ENCODE measurements at places on chromosomes 1 and 21. TPM values are rescaled to one million over a fixed set of nuclear protein-coding genes. Genes with fewer than 3 reads are reported as not detected.

DNA sequence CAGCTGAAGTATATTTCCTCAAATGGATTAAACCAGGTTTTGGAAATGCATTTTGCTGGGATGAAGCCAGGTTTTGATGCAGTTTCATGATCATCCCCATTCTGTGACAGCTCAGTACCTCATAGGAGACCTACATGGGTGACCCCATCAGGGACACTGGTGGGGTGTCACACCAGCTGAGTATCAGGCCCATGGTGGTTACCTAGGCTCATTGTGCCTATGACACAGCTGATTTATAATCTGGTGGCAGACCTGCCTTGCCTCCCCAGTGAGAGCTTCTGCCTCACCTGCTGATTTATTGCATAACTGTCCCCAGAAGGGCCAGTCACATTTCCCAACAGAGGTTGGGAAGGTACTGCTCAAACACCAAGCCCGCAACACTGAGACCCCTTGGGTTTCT is 3.8 kb downstream of the NCF2 start:
- DNase-seq, result no peak

- peak; percentile 17 for DNase-seq
Observed at GRCh38 chr1:157490467-157491165, 61.7 kb downstream of the FCRL5 start.

- no peak for DNase-seq
Observed at GRCh38 chr1:84206375-84206774, 62.3 kb downstream of the PRKACB start.

GRCh38 chr1:116313776-116314175 is 59.3 kb upstream of the ATP1A1 start:
- DNase-seq, result no peak

DNA sequence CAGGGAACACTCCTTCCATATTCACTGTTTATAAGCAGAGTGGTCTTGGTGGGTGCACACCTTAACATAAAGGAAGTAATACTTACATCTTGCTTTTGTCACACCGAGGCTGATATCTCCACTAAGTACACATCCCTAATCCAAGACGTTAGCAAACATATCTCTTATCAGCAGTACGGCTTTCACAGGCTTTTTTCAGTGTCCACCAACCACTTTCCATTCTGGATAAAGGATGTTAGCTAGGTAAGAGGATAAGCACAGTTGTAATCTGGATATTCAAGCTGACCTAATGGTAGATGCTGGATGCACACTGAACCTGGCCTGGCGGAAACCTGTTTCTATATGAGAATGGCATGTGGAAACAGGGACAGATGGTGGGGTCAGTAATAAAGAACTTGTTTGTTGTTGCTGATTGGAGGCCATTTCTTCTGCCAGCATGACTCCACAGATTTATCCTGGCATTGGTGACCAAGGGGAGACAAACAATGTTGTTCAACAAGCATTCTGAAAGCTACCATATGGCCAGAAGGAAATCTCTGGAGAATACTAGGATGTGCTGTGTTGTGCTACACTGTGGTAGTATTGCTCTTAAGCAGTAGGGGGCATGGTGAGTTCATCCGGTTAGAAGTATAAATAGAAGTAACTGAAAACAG is 416.4 kb downstream of the PTBP2 start:
- DNase-seq, result no peak

DNA sequence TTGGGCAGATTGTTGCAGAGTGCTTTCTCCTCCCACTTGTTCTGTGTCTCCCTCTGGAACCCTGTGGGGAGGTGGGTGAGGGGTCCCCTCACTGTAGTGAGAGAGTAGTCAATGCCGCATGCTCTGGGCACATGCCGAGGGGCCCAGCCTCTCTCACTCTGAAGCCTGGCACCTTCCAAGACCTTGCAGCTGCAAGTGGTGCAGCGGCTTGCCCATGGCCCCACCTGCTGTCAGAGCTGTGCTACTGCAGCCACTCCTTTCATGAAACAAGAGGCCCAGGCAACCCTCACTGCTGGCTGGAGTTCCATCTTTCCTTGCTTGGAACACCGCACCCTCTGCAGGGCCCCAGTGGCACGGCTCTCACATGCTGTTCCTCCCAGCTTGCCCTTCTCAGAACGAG is 58.4 kb upstream of the COL6A1 start:
- DNase-seq, result no peak

DNA sequence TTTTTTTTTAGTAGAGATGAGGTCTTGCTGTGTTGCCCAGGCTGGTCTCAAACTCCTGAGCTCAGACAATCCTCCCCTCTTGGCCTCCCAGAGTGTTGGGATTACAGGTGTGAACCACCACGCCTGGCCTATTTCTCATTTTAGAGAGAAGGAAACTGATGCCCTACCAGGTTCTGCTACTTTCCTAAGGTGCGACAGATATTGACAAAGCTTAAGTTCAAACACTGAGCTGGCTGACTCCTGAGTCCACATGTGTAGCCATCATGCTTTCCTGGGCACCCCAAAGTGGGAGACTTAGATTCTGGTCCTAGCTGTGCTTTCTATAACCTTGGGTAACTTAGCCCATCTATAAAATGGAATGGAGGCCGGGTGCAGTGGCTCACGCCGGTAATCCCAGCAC is 5.1 kb upstream of the TMEM222 start:
- DNase-seq, result no peak

DNA sequence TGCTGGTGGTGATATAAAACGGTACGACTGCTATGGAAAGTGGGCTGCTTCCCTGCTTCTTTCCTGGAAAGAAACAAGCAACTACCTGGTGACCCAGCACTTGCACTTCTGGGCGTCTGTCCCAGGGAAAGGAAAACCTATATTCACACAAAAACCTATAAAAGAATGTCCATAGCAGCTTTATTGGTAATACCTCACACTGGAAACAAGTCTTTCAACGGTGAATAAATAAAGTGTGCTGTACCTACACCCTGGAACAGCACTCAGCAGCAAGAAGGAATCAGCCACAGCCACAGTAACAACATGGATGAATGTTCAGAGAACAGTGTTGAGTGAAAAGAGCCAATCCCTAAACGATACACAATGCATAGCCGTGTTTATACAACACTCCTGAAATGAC is 19.9 kb downstream of the SLC19A1 start:
- no peak for DNase-seq

- DNase-seq, result no peak
Observed at GRCh38 chr1:175742790-175743459, 470 bp downstream of the TNR start.

- DNase-seq, result no peak
Observed at GRCh38 chr1:246583448-246584185, 17.4 kb downstream of the CNST start.

Gene RSPO1
- 0.18 TPM for total RNA-seq

Gene RXFP4
- 8.0 TPM for total RNA-seq

Gene F13B
- not detected for total RNA-seq

Gene PLA2G2A
- total RNA-seq, result not detected

Gene IVL
- total RNA-seq, result not detected

Gene OR2M3
- not detected for total RNA-seq
